ENCODE measurements at places on chromosomes 4 and X. TPM values are rescaled to one million over a fixed set of nuclear protein-coding genes. Genes with fewer than 3 reads are reported as not detected.

Gene EIF1AX
- total RNA-seq, result 62.6 TPM

DNA sequence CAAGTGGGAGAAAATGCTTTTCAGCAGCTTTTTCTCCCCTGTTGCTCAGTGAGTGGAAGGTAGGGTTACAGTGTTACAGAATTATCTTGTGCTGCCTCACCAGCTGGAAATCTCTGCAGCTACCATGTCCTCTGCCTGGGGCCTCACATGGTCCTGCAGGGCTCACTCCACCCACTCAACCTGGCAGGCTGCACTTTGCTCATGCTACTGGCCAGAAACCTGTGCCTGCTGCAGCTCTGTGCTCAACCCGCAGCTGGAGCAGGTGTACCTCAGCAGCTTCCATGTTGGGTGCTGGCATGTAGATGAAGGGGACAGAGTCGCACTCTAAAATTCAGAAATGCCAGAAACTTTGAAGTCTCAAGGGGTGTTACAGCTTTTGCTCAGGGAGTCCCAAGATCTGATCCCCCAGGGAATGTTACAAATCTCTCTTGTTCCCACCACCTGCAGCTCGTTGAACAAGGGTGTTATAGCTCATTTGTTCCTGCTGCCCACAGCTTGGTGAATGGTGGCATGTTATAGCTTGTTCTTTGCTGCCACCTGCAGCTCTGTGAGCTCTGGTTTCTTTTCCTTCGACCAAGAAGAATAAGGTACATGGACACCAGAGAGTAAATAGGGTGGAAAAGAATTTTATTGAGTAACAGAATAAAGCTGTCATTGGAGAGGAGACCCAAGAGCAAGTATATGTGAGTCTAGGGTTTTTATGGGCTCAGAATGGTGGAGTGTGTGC is 845.8 kb downstream of the TECRL start:
- DNase-seq, result no peak

Gene AMMECR1
- 37.9 TPM for total RNA-seq

DNA sequence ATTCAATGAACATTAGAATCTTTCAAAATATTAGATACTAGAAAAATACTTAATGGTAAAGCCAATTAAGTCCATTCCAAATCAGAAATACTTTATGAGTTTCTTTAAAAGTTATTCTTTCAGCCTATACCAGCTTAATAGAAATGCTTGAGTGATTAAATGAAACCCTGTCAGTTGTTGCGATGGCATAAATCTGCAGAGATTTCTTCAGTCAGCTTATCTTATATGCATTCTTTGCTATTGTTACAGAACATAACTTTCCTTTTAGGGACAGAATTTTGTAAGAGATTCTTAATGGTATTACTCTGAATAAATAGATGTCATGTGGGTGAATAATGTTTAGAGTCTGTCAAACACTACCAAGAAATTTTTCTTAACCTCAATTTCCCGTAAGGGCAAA is 325.0 kb upstream of the HAND2 start:
- no peak for DNase-seq

DNA sequence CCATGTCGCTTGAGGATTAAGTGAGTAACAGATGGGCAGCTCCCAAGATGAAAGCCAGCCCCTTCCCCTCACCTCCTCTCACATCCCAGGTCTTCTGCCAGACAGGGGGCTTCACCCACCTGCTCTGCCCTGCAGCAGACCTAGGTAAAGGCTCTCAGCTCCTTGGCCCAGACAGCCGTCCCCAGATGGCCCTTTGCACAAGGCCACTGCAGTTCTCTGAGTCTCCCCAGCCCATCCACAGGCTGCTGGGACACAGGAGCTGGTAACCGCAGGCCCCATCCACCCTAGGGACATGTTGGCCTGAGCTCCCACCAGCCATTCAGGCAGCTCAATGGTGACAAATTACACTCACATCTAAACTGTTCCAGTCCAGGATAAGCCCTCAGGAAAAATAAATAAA is 15.3 kb downstream of the C4orf50 start:
- no peak for DNase-seq

GRCh38 chrX:103608306-103608963 is 672 bp downstream of the TCEAL3 start:
- no peak for DNase-seq

DNA sequence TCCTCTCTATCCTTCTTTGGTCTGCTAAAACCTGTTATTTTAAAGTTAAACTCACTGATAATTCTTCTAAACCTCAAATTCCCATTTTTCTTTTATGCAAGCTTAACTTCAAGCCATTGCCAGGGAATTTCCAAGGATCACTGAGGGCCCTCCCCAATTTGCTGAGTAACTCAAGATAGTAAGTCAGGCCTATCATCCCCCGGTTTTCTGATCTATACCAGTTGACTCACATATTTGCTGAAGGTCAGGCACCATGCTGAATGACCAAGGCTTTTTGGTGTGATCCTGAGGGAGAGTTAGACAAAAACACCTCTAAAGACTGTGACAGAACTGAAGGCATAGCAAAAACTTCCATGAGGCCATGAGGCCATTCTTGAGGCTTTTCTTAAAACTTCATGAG is 1301.9 kb downstream of the PCDH7 start:
- DNase-seq, result peak; percentile 87

Gene LEF1
- 0.52 TPM for total RNA-seq

Gene RGN
- total RNA-seq, result 1.6 TPM

Gene OTC
- not detected for total RNA-seq

DNA sequence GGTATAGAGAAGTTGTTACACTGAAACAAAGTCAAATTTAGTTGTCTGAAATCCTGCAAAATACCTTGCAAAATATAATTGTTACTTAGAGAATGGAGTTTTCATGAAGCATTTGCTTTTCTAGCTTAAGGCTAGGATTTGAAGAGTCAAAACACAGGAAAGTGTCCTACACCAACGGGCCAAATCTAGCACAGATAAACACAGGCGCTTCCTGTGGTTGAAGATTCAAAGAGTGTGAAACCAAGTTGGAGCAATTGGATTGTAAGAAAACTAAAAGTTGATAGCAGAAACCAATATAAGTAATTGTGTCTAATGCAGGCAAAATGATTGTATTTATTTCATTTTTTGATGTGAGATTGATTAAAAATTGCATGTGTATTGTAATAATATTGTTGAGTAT is 2002.5 kb upstream of the TENM3 start:
- DNase-seq, result no peak

GRCh38 chrX:71870208-71871098 is 40.2 kb upstream of the NHSL2 start:
- peak; percentile 9 for DNase-seq

DNA sequence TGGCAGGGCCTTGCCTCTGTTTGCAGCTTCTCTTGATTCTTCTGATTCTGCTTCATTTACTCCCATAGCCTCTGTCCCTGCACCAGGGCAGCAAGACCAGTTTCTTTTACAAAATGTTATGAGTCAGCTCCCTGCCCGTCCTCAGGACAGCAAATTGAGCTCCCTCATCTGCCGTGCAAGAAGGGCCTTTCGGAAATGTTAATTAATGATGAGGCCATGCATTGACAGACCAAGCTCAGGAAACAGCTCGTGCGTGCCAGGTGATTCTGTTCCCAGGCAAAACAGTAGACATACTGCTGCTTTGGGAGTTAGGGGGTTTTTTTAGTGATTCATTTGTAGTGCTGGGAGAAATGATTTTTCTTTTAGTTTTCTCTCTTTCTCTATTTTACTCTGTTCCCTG is 231.7 kb downstream of the FBXW7 start:
- peak; percentile 91 for DNase-seq

Gene GRIA3
- under 0.01 TPM for total RNA-seq

GRCh38 chr4:147853706-147854105 is 121.8 kb downstream of the ARHGAP10 start:
- DNase-seq, result no peak
